ENCODE measurements at places on chromosomes 16 and 17.

- DNase-seq = peak; percentile 87
These were observed 32.6 kb upstream of the MEOX1 start for GRCh38 chr17:43694081-43694870.

DNA sequence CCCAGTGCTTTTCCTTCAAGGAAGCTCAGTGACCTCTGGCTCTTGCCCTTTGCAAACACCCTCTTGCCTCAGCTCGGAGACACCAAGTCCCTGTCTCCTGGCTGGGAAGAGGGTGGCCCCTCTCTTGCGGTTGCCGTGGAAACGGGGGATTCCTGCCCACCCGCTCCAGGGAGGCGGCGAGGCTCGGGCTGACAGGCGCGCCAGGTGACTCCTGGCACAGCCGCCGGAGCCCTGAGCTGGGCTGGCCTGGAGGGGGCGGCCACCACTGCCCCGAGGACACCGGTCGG, 71.4 kb downstream of the ABR start:
- DNase-seq = no peak

DNA sequence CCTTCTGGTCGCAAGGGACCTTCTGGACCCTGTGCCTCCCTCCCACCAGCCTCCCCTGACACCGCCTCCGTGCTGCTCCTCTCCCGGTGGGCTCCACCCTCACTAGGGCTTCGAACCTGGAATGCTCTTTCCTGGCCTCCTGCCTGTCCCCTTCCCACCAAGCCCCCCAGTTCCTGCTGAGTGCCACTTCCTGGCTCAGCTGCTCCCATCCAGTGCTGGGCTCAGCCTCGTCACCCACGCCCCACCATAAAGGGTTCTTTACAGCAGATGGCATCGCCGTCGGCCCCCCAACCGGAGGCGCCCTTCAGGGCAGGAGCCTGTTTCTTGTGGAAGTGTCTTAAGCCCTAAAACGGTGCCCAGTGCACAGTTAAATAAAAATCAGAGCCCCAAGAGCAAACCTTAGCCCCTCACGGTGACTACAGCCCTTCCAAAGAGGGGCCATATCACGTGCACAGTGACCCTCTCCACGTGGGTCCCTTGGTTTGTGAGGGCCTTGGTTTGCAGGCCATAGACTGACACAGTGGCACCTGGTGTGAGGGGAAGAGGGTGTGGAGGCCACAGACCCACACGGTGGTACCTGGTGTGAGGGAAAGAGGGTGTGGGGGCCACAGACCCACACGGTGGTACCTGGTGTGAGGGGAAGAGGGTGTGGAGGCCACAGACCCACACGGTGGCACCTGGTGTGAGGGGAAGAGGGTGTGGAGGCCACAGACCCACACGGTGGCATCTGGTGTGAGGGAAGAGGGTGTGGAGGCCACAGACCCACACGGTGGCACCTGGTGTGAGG, 111.4 kb downstream of the METRNL start:
- peak; percentile 29 for DNase-seq

DNA sequence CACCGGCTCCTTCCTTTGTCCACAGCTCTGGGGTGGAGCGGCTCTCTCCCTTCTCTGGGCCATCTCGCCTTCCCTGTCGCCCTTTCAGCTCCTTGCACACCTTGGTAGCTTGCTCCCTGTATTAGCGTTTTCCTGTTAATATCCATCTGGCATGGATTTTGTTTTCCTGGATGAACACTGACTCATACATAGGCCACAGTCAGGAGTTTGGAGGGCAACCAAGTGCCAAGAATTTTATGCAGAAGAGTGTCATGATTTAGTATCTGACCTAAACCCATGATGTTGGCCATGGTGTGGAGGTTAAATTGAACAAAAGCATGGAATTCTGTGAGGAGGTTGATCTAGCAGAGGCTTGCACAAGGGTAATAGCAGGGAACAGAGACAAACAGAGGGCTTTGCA, 180.9 kb downstream of the AIPL1 start:
- DNase-seq = no peak

GRCh38 chr16:31365131-31365865, 10.3 kb downstream of the ITGAX start:
- no peak for DNase-seq

DNA sequence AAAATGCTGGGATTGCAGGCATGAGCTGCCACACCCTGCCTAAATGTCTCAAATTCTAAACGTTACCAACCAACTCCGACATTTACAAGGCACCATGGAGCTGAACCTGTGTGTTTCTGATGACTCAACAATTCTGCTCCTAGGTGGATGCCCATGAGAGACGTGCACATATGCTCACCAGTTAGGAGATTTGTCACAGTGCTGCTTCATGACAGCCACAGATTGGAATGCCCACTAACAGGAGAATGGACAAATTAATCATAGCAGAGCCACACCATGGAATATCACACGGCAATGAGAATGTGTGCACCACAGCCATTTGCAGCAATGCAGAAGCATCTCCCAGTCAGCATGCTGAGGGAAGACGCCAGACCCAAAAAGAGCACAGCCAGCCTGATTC, 8.0 kb upstream of the KCNG4 start:
- no peak for DNase-seq

GRCh38 chr16:69348222-69348621, 3.4 kb downstream of the TMED6 start:
- no peak for DNase-seq

GRCh38 chr16:79691007-79691406, 90.5 kb upstream of the MAF start:
- DNase-seq = no peak

DNA sequence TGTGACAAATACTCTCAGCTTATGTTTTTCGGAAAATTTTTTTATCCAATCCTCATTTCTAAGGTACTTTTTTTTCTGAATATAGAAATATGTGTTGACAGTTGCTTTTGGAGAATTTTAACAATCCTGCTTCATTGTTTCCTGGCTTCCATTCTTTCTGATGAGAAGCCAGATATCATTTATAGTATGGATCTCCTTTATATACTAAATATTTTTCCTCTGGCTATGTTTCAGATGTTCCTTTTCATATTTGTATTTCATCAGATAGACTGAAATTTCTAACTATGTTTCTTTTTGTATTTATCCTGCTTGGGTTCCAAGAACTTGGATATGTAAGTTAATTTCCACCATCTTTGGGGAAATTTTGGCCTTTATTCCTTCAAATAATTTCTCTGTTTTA, 138.9 kb upstream of the CDH11 start:
- no peak for DNase-seq

GRCh38 chr16:582614-583331, 7.1 kb upstream of the RAB40C start:
- DNase-seq = no peak

DNA sequence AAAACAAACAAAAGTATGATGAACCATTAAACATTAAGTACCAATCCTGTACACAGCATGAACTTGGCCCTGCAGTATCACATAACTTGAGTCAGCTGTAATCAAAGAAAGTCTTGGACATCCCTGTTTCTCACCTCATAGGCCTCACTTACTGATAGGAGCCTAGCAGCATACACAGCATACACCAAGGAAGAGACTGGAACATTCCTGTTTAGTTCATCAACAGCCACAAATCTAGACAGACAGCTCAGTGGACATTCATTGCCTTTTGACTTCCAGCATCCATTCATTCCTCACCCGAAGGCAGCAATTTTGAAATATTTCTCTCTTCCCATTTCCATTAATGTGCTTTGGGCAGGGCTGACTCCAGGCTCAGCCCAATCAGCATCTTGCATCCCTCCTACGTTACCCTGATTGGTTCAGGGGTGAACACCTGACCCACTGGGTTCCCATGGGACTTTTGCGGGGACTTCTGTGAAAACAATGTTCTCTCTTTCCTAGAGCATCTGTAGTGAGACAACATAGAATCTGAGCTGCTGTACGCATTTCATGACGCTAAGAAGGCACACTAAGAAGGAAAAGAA, 336.7 kb upstream of the ZFHX3 start:
- no peak for DNase-seq

- no peak for DNase-seq
These were observed 8.9 kb upstream of the TCF25 start for GRCh38 chr16:89864527-89864820.

DNA sequence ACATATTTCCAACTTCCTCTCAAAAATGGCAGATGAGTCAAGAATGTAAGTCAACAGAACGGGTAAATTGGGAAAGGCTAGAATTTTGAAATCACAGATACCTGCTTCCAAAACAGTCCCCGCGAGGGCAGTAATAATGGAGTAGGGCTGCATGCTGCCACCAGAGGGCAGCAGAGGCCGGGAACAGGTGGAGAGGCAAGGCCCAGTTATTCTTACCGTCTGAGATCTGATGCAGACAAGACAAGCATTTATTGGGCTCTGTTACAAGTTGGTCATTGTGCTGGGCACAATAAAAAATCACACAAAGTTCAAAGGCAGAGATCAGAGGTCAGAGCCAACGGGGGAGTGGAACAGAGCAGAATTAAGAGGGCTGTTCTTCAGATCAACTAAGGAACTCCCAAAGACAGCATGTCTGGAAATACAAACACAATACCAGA, 8.8 kb upstream of the MLKL start:
- peak; percentile 77 for DNase-seq

- no peak for DNase-seq
These were observed 25.5 kb upstream of the AXIN2 start for GRCh38 chr17:65586899-65587298.

GRCh38 chr16:18836702-18837101, 35.4 kb upstream of the ARL6IP1 start:
- DNase-seq = no peak

DNA sequence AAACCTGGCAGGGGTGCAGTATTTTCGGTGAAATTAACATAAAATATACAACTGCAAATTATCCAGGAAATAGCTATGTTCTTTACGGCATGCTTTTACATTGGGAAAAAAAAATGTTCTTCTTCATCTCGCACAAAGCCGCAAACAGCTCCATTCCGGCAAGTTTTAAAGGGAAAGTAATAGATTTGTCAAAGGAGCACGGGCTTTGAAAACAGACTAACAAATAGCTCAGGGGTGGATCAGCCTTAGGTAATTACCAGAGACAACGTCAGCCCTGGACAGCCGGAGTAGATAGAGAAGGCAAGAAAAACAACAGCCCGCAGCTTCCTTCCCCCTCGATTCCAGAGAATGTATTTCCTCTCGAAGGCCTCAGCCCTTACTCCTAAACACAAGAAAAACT, 222.5 kb downstream of the C16orf78 start:
- DNase-seq = no peak

GRCh38 chr17:79072544-79072943, 2.1 kb upstream of the ENGASE start:
- peak; percentile 35 for DNase-seq

GRCh38 chr16:55083052-55083451, 152.4 kb downstream of the IRX5 start:
- DNase-seq = no peak

DNA sequence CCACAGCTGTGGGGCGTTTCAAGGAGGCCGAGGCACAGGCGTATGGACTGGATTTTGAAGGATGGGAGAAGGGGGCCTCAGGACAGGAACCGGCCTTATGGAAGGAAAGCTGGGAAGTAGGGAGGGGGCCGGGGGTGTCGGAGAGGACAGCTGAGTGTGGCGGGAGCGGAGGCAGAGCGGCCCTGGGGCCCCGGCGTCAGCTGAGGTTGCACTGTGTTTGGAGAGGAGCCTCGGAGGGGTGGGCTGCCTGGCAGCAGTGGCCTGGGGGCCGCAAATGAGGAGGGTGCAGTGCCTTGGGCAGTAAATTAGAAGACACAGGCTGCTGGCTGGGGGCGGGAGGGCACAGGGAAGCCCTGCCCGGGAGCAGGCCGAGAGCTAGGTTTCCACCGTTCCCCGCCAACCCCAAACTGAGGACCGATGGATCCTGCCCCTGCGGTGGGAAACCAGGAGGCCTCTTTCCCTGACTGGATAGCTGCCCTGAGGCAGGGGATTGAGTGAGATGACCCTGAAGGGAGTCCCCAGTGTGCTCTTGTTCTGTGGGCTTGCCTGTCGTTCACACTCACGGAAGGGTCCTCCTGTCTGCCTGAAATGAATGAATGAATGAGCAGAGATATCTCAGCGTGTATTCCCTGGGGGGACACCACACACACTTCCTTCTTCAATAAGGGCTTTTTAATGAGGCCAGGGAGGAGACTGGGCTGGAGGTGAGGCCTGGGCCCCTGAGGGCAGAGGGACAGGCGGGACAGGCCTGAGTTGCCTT, 18.4 kb downstream of the FOXJ1 start:
- DNase-seq = no peak

DNA sequence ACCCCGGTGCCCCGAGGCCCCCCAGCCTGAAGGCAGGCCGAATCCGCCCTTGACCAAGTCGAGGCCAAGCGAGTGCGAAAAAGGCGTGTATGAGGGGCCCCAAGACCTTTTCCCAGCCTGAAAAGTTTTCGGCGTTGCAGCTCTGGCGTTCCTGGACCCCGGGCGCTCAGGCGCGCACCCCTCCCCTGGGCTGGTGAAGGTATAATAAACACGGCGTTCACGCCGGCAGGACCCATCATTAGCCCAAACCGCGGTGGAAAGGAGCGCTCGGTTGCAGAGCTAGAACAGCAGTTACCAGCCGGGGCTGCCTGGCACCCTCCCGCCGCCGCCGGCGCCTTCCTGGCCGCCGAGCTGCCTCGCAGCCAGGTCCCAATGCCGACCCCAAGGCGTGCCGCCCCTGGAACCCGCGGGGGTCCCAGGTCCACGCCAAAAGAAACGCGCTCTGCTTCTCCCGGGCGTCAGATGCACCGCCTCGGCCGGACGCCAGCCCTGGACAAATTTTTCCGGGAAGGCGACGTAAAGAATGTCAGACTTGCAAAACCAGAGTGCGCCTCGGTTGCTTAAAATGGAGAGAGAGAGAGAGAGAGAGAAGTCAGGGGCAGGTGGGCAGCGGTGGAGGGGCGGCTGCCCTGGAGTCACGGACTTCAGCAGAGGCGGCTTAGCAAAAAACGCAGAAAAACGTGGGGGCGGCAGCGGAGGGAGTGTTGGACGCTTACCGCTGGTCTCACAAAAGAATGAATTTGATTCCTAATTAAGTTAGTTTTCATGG, 11.5 kb upstream of the FOXF1 start:
- no peak for DNase-seq

DNA sequence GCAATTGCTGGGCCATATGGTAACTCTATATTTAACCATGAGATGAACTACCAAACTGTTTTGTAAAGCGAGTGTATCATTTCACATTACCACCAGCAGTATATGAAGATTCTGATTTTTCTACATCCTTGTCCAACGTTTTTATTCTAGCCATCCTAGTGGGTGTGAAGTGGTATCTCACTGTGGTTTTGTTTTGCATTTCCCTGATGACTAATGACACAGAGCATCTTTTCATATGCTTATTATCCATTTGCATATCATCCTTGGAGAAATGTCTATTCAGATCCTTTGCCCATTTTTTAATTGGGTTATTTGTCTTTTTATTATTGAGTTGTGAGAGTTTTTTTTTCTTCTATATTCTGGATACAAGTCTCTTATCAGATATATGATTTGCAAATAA, 83.6 kb downstream of the AKAP1 start:
- no peak for DNase-seq

Data from natural killer cell treated with Interleukin-12 subunit alpha and Interleukin-12 subunit beta and Interleukin-15 and Interleukin-18, amount 100 ng/mL, for 72 hours (primary cell).